ENCODE measurements at places on chromosomes 1 and 21. TPM values are rescaled to one million over a fixed set of nuclear protein-coding genes. Genes with fewer than 3 reads are reported as not detected.

DNA sequence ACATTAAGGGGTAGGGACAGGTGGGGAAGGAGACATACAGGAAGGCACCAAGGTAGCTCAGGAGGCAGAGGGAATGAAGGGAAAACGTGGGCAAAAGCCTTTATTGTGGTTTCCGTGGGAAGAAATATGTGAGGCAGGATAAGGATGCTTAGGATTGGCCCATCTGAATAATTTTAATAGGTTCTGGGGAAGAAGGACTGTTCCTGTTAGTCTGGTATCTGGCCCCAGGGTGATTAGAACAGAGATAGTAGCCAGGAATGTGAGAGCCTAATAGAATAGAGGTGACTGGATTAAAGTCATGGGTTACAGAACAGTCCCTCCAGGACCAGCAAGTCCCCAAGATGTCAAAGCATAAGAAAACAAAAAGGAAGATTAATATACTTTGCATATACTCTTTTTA, 545.2 kb upstream of the CAMK1G start:
- no peak for DNase-seq

GRCh38 chr1:65113298-65113697, 34.7 kb upstream of the AK4 start:
- no peak for DNase-seq

DNA sequence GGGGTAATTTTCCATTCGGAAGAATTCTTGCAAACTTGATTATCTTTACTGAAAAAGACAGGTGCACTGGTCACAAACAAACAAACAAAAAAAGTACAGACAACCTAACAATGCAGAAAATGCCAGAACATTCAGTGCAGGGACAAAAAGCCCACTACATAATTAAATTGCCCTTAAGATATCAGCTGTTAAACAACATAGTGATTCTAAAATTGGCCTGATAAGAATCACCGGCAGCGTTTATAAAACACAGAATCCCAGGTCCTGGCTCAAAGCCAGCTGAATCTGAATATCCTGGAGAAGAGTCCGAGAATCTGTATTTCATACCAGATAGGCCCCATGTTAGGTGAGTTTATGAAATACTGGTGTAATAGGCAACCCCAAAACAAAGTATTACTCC, 6.1 kb downstream of the PLPP3 start:
- no peak for DNase-seq

GRCh38 chr1:200652378-200652777, 17.3 kb downstream of the DDX59 start:
- no peak for DNase-seq

- no peak for DNase-seq
Observed at GRCh38 chr1:59804301-59804700, 10.4 kb upstream of the HOOK1 start.

DNA sequence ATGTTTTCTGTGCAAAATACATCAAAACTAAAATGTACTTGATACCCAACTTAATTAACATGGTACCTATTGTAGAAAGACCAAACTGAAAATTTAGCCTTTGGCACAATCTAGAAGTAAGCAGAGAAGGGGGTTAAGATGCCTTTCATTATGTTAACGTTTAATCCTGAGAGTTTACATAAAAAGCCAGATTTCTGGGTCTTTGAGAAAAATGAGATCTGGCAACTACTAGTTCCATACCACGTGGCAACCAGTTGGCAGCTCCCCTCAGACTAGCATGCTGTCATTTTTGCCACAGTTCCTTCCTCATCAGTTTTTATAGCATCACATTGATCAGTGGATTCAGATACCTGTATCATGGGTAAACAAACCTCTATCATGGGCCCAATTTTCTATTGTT, 1.5 kb downstream of the RO60 start:
- DNase-seq = no peak

DNA sequence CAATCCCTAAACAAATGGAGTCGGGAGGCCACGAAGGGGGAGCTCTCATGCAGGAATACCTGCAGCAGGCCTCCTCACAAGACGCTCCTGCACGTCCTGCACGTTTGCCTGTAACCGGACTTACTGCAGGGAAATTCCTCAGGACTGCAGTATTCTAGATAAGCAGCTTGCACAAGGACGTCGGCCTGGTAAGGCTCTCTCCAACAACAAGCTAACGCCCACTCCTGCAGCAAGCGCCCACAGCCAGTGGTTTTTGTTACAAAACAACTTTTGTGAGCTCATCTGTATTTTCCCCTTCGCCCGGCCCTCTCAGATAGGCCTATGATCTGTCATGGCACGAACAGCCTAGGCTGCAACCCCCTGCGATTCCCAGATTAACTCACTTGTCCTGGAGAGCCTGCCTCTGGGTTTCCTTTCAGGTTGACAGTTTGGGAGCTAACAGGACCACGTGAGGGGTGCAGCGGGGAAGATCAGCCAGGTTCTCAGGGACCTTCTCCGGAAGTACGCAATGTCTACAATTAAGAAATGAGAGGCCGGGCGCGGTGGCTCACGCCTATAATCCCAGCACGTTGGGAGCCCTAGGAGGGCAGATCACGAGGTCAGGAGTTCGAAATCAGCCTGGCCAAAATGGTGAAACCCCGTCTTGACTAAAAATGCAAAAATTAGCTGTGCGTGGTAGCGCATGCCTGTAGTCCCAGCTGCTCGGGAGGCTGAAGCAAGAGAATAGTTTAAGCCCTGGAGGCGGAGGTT, 921 bp upstream of the MIB2 start:
- no peak for DNase-seq

- no peak for DNase-seq
Observed at GRCh38 chr21:15521644-15522001, 208.2 kb upstream of the USP25 start.

ADAMTS1 gene
- 672 TPM for total RNA-seq

TEKT2 gene
- total RNA-seq = not detected

OR2T2 gene
- total RNA-seq = not detected

OPN3 gene
- total RNA-seq = 9.0 TPM

ECE1 gene
- 336 TPM for total RNA-seq

RAB25 gene
- total RNA-seq = not detected

FAM3B gene
- total RNA-seq = not detected
